ENCODE measurements at places on chromosomes 3 and 15. TPM values are rescaled to one million over a fixed set of nuclear protein-coding genes. Genes with fewer than 3 reads are reported as not detected.

- DNase-seq, result no peak
These were observed 7.5 kb downstream of the MORF4L1 start for GRCh38 chr15:78880242-78880533.

DNA sequence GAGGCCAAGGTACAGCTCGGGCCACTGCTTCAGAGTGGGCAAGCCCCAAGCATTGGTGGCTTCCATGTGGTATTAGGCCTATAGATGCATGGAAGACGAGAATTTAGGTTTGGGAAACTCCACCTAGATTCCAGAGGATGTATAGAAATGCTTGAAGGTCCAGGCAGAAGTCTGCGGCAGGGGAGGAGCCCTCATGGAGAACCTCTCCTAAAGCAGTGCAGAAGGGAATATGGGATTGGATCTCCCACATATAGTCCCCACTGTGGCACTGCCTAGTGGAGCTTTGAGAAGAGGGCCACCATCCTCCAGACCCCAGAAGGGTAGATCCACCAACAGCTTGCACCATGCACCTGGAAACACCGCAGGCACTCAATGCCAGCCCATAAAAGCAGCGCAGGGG, 48.1 kb upstream of the XXYLT1 start:
- DNase-seq, result no peak

GRCh38 chr3:133268726-133269134, 131.1 kb upstream of the BFSP2 start:
- DNase-seq, result no peak

DNA sequence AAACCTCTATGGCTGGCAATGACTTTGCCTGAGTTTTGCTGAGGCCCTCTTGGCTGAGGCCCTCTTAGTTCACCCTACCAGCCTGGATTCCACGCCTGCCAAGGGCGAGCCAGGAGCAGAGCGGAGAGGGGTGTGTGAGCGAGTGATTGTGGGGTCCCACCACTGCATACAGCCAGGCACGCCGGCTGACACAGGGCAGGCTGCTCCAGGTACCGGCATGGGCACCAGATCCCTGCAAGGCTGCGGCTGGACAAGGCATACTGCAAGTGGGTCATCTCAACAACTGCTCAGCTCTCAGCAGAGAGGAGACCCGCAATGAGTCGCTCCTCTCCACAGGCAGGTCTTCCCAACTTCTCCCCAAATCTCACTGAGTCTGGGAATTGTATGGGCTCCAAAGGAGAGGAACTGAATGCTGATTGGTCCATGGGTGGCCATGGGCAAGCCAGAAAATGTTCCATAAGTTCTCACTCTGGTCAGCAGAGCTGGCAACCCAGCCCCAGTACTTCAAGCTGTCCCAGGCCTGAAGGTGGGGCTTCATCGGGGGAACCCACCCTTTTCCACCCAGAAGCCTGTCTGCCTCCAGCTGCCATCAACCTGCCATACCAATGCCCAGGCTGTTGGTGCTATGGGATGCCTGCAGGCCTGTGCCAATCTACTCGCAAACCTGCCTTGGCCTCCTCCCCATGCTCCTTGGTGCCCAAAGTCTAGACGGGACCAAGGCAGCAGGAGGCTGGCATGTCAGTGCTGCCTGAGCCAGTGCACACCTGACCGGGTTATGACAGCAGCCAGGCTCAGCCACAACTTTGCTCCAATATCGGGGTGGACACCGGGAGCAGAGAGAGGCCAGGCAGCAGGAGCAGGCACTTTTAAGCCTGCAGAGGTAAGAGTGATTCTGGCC, 1273.6 kb upstream of the GBE1 start:
- no peak for DNase-seq

GRCh38 chr3:44555723-44556122, 730 bp downstream of the ZKSCAN7 start:
- no peak for DNase-seq

DNA sequence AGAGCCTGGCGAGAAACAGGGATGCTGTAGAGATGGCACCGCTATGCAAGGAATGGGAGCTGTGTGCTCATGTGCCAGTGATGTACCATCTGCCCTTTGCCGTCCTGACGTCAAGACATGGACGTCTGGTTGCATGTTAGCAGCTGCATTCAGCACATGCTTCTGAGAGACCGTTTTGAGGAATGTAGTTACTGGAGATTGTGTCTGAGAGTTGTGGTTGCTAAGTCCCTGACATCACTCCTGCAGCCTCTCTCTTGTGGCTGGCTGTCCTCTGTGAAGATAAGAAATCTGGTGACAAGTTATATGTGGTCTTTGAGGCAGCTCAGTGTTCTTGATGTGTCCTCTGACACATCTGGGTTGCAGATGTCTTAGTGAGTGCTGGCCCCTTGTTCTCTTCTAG, 165.1 kb downstream of the APBA2 start:
- DNase-seq, result no peak

DNA sequence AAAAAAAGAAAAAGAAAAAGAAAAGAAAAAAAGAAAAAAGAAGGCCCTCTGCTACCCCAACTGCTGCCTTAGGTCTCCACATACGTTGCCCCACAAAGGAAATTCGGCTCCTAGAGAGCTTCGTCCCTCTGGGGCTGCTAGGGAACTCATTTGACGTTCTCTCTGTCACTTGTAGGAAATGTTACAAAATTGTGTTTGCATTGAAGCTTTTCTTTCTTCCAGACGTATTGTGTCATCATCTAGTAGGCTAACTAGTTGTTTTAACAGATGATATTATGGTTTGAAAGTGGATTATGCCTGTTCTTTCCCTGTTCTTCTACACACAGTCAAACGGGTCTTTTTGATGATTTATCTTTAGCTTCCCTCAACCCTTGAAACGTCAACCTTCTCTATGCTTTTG, 125.3 kb downstream of the BDH1 start:
- no peak for DNase-seq

- no peak for DNase-seq
These were observed 85.2 kb downstream of the ZMAT3 start for GRCh38 chr3:178986456-178986855.

DNA sequence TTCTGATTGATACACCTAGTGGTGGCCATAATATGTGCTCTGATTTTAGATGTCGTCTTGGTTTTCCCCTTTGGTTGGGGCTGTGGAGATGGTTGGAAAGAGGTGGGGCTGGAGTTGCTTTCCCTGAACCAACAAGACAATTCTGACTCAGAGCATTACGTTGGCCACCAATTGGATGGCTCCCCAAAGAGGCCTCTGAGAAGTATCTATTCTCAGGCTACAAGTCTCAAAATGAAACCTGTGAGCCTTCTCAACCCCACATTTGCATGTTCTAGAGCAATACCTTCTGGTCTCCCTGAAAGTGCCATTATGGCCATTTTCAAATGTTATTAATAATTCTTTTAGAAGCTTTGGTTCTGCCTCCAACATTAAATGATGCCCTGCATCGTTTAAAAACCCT, 188.4 kb upstream of the WNT5A start:
- no peak for DNase-seq

- no peak for DNase-seq
These were observed 9.7 kb downstream of the CCDC12 start for GRCh38 chr3:46966811-46967210.

GRCh38 chr15:101252836-101253235, 988 bp upstream of the CHSY1 start:
- DNase-seq, result no peak

- DNase-seq, result no peak
These were observed 367.0 kb downstream of the TIGIT start for GRCh38 chr3:114660808-114661207.

GRCh38 chr3:128198313-128198712, 45.0 kb downstream of the EEFSEC start:
- no peak for DNase-seq

DNA sequence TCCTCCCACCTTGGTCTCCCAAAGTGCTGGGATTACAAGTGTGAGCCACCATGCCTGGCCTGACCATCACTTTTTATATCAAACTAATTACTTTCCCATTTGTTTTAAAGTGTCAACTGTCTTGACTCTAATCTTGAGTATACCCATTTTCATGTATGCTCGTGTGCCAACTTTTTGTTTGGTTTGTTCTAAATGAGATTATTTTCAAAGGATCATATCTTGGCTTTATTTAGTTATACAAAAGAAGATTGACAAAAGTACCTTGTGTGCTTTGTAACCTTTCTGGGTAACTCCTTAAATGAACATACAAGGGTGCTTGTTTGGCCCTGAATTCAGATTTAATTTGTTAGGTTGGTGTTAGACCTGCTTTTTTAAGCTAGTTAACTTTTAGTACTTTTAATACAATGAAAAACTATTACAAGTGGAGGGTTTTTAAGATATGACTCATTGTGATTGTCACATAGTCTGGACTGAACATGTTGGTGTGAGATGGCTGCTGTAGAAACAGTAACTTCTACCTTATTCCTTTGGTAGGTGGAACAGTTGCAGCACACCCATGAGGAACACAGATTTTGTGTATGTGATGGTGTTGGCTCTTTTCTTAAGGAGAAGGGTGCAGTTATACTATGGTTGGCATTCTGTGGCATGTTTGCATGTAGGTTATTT, 10.7 kb downstream of the KIF23 start:
- DNase-seq, result no peak

DNA sequence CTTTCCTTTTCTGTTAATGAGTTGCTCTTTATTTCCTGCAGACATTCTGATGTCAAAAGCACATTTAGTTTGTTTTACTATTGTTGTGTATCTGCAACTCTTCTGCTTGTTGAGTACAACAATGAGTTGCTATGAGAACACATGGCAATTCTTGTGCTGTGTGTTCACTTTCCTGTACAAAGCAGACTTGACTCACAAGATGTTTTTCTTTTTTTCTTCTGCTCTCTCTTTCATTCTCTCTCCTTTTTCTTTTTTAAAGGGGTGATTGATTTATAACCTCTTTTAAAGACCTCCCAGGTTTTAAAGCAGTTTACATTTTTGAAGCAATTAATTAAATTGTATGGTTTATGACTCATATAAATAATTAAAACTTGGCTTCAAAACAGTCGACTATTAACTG, 31.6 kb upstream of the ABHD10 start:
- no peak for DNase-seq

DNA sequence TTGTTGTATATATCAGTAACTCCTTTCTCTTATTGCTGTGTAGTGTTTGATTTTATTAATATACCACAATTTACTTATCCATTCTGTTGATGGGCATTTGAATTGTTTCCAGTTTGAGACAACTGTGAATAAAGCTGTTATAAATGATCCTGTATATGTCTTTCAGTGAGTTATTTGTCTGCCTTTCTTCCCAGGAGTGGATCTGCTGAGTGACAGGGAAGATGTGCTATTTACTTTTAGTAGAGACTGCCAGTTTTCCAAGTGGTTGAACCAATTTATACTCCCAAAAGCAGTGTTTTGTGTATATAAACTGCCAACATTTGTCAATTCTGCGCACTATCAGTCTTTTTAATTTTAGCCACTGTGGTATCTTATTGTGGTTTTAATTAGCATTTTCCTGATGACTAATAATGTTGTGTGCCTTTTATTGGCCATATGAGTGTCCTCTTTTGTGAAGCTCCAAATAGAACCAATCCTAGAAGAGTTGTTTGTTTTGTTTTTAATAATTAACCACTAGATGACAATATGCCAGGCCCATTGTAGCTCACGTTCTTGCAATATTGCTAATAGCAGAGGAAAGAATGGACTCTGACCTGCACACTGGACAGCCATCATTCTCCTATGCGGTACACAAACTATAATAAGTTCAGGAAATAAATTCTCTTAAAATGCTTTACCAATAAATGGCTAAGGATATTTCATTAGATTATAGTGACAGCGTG, 25.3 kb downstream of the TRANK1 start:
- DNase-seq, result no peak

DNA sequence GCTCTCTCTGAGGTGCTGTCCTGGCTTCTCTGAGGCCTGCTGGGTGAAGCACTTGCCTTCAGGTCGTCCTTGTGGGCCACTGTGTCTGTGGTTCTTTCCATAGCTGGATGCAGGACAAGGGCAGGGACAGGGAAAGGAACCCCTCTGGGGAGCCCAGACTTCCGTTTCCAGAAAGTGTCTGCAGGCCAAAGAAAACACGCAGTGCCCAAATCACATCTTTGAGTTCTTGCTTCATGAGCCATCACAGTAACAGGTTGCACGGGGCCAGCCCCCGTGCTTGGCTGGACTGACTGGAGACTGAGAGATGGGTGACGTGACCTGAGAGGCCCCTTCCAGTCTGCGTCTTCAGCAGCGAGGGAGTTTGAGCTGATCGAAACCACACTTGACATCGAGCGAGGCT, 115.8 kb downstream of the GABRG3 start:
- no peak for DNase-seq

DNA sequence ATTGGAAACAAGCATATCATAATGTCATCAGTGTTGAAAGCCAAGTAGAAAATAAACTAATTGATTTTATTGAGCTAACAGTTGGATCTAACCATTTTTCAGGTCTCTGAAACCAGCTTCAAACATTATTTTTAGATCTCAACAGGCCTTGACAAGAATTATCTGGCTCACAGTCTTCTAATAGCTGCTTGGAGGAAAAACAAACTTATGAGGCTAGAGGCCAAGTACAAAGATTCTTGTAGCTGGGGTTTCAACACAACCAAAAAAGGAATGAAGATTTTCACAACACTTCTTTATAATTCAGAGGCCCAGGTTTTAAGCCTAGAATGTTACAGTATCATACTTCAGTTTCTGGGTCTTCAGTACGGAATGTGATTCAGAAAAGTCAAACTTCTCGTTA, 3.7 kb downstream of the SETMAR start:
- DNase-seq, result no peak

- DNase-seq, result no peak
These were observed 266.2 kb upstream of the TPRG1 start for GRCh38 chr3:188905547-188905946.

ACKR4 gene
- not detected for total RNA-seq

SOX2 gene
- total RNA-seq, result 316 TPM

DNAH12 gene
- not detected for total RNA-seq

CCDC39 gene
- 0.79 TPM for total RNA-seq

RYR3 gene
- 0.85 TPM for total RNA-seq

OTOL1 gene
- not detected for total RNA-seq

SLC28A2 gene
- not detected for total RNA-seq

FMN1 gene
- total RNA-seq, result 1.9 TPM
